ENCODE measurements at places on chromosomes 6 and 20.
A peak's percentile ranks its signal among the peaks of the same experiment; 100 is the strongest.

GRCh38 chr20:32155017-32155981 is 45.8 kb downstream of the TM9SF4 start:
- peak; percentile 71 for DNase-seq

- DNase-seq = no peak
Measured at GRCh38 chr6:41286544-41287346, at the start of gene TREM1. TREM1 (minus strand) TSS chr6:41286682; CDS start chr6:41286655, 27 bp downstream.

DNA sequence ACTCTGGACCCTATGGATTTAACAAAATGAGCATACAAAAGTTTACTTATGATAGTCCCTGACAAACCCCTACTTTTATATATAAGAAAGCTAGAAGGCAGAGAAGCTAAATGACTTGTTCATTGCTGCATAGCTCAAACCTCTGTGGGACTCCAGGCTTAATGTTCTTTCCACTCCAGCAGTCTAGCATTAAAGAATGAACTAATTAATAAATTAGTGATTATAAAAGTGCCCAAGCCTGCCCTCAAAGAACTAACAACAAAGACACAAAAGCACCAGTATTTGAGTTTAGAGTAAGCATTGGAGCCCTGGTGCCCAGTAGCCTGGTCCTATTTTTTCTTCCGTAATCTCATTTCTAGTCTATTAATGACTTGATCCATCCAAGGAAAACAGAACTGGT is 59.9 kb downstream of the LAMA4 start:
- DNase-seq = no peak

DNA sequence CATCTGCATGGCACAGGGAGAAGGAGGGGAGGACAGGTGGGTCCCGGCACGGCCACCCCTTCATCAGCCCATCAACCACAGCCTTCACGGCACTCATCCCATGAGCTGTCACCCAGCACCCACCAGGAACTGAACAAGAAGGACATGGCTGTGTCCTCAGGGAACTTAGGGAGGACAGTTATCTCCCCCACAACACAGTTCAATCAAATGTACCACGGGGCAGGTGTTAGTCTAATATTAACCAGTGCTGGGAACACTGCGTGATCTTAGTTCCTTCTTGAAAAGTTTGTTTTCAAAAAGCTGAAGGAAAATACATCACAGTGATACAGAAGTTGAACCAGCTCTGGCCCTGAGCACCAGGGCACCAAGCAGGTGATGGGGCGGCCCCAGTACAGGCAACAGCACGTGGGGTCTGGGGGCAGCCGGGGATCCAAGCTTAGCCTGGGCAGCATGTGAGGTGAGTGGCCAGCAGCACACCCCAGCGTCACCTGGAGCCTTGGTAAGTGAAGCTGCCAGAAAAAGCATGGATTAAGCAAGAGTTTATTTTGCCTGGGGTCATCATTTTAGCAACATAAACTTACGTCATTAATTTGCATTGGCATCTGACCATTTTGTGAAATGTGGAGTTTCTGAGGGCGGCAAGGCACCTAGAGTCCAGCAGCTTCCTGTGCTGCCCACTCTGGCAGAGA is 35.5 kb upstream of the AFDN start:
- DNase-seq = no peak

GRCh38 chr20:25579081-25579770 is 6.1 kb downstream of the NINL start:
- DNase-seq = peak; percentile 74

DNA sequence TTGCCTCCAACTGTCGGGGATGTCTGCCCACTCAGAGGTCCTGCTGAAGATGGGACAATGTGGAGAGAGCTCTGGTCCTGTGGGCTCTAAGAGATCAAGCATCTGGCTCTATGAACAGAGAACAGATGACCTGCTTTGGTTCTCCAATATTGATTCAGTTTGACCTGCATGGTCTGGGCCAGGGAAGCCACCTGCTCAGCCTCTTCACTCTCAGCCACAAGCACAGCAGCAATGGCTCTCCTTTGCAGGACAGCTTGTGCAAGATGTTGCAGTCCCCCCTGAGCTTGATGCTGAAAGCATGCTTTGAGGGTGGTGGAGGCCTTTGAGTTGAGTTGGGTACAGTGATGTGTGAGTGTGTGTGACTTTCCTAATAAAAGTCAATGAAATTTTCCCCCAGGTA is 18.6 kb upstream of the MCM3 start:
- DNase-seq = no peak

GRCh38 chr6:111558690-111559187 is 46.9 kb downstream of the TRAF3IP2 start:
- DNase-seq = no peak

GRCh38 chr20:7916648-7917047 is 23.6 kb downstream of the HAO1 start:
- no peak for DNase-seq

DNA sequence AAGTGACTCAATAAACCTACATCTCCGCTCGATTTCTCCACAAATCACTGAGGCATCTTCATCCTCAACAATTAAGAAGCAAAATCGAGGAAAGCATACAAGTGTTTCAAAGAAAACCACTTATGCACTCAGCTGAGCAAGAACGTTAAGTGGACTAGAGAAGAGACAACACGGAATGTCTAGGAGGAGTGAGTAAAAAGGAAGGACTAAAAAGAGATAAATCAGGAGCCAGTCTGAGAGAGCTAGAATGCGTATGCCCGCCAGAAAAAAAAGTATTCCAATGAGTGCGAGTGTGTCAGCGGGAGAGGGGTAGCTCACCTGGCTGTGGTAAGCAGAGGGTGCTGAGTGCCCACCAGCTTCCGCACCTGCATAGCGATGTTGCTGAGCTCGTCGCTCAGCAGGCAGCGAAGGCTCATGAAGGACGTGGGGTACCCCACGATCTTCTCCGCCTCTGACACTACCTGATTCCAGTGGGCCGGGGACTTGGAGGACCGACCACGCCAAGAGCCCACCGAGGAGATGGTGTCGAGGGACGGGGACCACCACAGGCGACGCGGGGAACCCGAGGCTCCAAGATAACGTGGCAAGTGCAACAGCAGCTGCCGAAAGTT is 587 bp downstream of the PDSS2 start:
- peak; percentile 59 for DNase-seq

GRCh38 chr6:142612956-142613355 is 311.1 kb downstream of the ADGRG6 start:
- DNase-seq = no peak

GRCh38 chr6:89597988-89598387 is 40.6 kb downstream of the LYRM2 start:
- peak; percentile 55 for DNase-seq

GRCh38 chr20:8780915-8781314 is 288.0 kb upstream of the PLCB4 start:
- DNase-seq = no peak

- no peak for DNase-seq
Measured at GRCh38 chr20:53631909-53632662, 38.4 kb upstream of the ZNF217 start.

DNA sequence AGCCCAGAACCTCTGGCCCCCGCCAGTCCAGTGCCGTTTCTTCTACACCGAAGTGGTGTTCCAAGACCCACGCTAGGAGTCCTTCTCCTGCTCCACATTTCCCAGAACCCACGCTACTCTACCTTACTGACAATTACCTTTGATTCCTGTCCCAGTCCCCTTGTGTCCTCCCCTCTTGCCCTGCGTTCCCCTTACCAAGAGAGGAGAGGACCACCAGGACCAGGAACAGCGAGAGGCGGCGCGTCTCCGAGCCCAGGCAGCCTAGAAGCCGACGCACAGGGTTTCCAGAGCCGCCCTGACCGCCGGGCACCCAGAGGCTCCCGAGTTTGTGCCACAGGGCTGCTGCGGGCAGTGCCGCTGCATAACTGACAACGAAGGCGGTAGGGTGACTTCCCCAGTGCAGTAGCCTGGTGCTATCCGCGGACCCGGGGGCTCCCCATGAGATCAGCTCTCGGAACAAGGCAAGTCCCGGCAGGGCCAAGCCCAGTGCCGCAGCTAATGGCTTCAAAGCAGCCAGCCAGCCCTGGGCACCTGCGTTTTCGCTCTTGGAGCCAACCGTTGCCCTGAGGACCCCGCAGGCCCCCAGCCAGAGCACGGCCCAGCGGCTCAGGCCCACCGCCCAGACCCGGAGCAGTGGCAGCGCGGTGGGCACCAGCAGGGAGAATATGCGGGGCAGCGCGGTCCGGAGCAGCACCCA is 512 bp downstream of the TAP1 start:
- no peak for DNase-seq

- no peak for DNase-seq
Measured at GRCh38 chr20:416950-417800, 9.1 kb downstream of the RBCK1 start.

- DNase-seq = no peak
Measured at GRCh38 chr20:20343932-20344331, 24.0 kb upstream of the INSM1 start.

- DNase-seq = no peak
Measured at GRCh38 chr6:78832091-78832808, 35.1 kb upstream of the IRAK1BP1 start.

DNA sequence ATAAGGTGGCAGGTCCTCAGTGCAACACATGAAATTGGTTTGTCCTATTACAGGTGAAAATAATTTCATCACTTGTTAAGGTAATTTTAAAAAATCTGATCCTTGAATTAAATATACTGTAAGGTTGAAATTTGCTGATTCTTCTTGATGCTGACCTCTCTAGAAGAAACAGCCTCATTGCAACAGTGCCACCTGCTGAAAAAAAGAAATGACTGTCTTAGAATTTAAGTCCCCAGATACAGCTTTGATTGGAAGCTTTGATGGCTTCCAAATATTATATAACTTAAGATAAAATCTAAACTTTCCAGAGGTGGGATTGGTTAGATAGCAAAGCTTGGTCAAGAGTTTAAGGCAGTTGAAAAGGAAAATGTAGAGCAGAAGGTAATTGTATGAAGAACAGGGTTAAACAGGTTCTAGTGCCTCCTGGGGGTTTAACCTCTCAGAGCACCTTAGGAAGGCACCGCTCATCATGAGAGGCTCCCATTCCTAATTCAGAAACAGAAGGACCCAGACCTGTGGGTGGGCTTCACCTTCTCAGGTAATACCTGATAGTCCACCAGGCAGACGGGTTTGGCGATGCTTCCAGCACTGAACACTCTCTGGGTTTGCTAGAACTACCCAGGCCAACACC is 401.0 kb downstream of the PAX1 start:
- DNase-seq = peak; percentile 70

GRCh38 chr20:59697068-59697467 is 92.7 kb downstream of the PHACTR3 start:
- DNase-seq = no peak

DNA sequence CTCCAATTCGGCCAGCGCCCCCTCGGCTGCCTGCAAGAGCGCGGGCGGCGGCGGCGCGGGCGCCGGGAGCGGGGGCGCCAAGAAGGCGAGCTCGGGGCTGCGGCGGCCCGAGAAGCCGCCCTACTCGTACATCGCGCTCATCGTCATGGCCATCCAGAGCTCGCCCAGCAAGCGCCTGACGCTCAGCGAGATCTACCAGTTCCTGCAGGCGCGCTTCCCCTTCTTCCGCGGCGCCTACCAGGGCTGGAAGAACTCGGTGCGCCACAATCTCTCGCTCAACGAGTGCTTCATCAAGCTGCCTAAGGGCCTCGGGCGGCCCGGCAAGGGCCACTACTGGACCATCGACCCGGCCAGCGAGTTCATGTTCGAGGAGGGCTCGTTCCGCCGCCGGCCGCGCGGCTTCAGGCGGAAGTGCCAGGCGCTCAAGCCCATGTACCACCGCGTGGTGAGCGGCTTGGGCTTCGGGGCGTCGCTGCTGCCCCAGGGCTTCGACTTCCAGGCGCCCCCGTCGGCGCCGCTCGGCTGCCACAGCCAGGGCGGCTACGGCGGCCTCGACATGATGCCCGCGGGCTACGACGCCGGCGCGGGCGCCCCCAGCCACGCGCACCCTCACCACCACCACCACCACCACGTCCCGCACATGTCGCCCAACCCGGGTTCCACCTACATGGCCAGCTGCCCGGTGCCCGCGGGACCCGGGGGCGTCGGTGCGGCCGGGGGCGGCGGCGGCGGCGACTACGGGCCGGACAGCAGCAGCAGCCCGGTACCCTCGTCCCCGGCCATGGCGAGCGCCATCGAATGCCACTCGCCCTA is 963 bp downstream of the FOXF2 start:
- peak; percentile 83 for DNase-seq

- peak; percentile 74 for DNase-seq
Measured at GRCh38 chr6:7542874-7543624, 1.6 kb downstream of the DSP start.

DNA sequence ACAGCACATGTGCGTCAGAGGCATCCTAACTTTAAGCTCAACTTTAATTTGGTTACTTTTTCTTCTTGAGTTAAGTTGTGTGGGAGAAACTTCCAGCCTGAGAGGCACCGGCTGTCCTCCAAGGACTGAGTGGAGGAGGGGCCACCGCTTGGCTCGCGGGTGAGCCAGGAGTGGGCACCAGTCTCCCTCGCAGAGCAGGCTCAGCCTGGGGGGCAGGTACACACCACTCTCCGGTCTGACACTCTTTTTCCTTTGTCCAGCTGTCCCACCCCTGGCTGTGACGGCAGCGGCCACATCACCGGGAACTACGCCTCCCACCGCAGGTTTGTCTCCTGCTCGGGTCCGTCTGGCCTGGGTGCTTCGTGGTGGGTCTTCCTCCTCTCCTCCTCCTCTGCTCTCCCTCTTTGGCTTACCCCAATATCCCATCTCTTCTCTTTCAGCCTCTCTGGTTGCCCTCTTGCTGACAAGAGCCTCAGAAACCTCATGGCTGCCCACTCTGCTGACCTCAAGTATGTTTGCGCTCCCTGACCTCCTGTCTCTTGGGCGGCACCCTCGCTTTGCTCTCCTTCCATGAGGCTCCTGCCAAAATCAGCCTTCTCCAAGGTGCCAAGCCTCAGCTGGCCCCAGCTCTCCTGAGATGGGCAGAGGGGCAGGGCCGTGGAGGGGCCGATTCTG is 32.6 kb upstream of the PCMTD2 start:
- DNase-seq = no peak
